CD14-positive monocyte (primary cell): ENCODE measurements at places on chromosomes 2 and 18. TPM values are rescaled to one million over a fixed set of nuclear protein-coding genes. Genes with fewer than 3 reads are reported as not detected.

DNA sequence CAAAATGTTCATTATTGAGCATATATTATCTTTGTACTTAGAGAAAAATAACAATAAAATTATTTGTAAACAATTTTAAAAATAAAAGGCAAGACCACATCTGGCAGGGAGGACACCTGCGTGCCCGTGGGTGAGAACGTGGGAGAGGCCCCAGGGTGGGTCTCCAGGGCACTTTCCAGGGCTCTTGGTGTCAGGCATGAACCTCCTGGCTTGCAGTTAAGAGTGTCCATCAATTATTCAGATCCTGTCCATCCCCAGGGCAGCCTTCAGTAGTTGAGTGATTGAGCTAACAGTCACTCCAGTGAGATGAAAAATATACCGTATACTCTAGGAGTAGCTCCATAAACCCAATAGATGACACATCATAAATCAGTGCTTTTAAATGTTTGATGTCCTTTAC lies 49.7 kb downstream of the TPO start:
- DNase-seq, result no peak

DNA sequence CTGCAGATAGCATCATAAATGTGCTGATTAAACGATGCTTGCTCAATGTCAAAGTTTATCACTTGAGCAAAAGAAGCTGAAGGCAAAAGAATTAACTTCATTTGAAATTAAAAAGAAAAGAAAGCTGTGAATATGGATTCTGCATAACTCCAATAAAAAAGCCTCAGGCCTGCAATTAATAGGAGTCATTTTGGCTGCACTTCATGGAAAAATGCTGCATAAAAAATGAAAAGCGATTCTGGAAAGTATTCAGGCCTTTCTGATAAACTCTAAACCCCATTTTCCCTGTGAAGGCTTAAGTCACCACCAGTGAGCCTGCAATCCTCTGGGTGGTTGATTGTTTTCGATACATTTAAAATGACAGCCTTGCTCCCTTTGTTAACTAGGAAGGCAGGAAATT lies 1793.4 kb downstream of the SUCLG1 start:
- no peak for DNase-seq

Gene ERFE
- not detected in 2 replicates for polyA plus RNA-seq

- no peak for DNase-seq
Observed at GRCh38 chr18:74768096-74768495, 170.4 kb downstream of the ZNF407 start.

- no peak for DNase-seq
Observed at GRCh38 chr2:47076586-47077441, 78.3 kb downstream of the STPG4 start.

Gene KCNK3
- polyA plus RNA-seq, result not detected

Gene C2orf78
- polyA plus RNA-seq, result not detected
